ENCODE measurements at places on chromosomes 3 and 15. TPM values are rescaled to one million over a fixed set of nuclear protein-coding genes. Genes with fewer than 3 reads are reported as not detected.

DNA sequence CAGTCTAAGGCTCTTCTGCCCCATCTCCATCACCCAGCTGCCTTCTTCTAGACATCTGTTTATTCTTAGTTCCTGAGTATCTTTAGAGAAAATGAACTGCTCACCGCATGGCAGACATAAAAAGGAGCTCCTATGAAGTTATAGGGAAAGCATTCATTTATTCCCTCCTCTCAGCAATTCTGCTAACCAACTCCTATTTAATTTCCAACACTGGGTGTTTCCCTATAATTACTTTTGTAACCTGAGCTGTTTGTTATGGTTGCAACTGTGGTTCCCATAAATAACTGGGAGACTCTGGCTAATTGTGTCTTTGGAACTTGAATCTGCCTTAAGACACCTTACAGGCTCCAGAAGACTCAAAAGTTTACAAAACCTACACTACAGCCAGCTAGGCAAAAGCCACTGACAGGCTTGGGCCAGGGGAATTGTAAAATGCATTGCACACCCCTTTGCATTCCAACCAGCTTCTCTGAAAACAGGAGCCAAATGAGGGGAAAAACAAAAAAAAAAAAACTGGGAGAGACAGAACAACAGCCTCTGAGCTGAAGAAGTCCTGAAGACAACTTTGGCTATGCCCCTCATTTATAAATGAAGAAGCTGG is 231.5 kb upstream of the FEZF2 start:
- no peak for DNase-seq

GRCh38 chr15:76954744-76955143 is 23.2 kb downstream of the RCN2 start:
- no peak for DNase-seq

DNA sequence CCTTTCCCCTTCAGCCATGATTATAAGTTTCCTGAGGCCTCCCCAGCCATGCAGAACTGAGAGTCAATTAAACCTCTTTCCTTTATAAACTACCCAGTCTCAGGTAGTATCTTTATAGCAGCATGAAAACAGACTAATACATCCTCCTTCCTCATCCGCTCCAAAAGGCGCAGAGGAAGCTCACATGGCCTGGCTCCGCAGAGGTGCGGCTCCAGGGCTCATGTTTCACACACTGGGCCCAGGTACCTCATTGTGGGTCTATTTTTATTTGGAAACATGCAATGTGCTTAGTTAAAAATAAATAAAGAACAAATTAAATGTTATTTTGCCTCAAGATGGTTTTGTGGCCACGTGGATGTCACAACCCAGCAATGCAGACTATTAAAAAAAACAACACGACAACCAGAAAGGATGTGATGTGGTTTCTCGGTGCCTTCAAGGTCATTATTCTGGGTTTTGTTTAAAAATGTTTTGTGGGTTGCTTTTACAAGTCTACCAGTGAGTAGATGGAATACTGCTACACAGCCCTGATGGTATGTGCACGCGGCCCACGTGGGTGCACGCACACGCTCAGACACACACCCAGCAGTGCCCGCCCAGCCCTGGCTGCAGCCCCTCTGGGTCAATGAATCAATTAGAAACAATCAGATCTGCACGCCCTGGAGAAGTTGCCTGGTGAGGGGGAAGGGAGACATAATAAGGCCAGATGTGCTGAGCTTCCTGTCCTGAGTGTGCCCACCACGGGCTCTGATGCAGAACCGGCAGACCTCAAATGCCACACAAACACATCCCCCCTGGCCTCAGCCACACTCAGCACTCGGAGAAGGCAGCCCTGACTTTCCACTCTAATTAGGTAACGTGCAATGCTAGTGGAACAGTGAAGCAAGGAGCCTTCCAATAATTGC is 140.1 kb downstream of the ADAMTS17 start:
- no peak for DNase-seq

GRCh38 chr3:114645392-114645791 is 351.6 kb downstream of the TIGIT start:
- DNase-seq, result no peak

DNA sequence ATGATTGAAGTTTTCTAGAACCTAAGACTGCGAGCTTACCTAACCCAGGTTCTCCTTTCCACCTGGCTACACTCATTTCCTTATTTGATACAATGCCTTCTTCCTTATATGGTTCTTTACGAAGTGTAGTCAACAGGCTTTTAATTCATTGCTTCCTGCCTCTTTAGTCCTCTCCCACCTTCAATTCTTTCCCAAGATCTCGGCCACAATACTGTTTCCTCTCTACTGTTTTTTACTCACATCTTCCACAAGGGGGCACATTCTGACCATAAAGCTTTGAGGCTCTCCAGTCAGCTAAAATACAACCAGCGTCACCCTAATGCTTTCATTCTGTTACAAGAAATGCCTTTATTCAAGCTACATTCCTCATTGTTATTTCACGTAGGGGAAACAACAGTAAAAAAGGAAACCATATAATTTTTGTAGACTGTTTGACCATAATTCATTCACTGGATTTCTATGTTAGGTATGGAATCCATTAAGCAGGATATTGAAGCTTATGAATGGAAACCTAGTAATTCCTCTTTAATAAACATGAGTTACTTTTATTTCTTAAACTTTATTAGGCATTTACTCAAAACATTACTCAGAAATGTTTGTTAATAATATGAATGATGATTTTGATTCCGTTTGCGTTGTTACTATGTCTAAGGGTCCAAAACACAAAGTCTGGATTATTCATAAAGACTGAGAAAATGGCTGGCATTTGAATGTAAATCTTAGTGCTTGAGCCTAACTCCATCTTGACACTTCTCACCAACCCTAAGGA is 29.5 kb upstream of the VEPH1 start:
- no peak for DNase-seq

DNA sequence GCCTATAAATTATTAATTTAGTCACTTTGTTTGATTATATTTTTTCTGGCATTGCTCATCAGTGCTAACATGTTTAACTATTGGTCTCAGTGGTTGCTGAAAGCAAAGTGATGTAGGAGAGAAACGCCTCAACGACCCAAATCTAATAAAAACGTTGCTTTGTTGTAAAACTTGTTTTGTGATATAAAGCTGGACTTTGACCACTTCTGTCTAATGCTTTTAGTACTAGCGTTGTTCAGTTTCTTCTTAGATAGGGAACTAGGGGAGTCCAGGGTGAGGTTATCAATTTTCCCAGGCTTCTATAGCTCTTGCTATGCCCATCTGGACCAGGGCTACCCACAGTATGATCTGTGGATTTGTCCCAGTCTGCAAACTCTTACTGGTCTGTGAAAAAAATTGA is 80.6 kb upstream of the TBC1D5 start:
- DNase-seq, result no peak

- DNase-seq, result no peak
Observed at GRCh38 chr3:183537295-183537730, 18.2 kb downstream of the KLHL6 start.

GRCh38 chr15:43404130-43404529 is 33.2 kb downstream of the TUBGCP4 start:
- no peak for DNase-seq

DNA sequence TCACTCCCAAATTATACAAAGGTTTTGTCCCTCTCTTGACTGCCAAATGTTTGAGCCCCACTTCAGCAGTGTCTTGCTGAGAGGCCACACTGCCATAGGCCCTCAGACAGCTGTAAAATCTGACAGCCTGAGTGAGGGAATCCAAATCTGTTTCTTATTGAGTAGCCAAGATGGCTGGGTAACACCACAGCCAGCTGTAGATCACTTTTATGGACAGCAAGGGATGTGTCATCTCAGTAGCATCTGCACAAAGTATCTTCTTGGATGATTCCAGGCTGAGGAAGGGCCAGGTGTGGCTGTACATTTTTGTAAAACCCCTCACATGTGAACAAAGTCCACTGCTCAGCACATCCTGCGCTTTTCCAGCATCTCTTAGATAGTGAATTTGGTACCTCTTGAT is 237.0 kb upstream of the LRTM1 start:
- DNase-seq, result no peak

- no peak for DNase-seq
Observed at GRCh38 chr15:57859130-57859685, 152.7 kb downstream of the POLR2M start.

- no peak for DNase-seq
Observed at GRCh38 chr3:78402720-78403119, 1362.8 kb downstream of the ROBO2 start.

DNA sequence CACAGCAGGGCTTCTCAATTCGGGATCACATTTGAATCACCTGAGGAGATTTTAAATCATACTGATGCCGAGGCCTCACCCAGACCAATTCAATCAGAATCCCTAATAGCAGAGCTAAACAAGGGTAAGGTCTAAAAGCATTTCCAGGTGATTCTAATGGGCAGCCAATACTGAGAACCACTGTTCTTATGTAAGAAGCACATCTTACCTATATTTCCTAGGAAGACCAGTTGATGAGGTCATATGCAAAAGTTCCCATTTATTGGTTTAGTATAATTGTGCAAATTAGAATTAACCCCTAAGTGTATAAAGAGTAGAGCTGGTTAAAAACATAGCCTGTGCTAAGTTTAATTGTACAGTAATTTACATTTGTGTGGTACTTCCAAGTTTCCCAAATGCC is 2.1 kb downstream of the TIGIT start:
- no peak for DNase-seq

DNA sequence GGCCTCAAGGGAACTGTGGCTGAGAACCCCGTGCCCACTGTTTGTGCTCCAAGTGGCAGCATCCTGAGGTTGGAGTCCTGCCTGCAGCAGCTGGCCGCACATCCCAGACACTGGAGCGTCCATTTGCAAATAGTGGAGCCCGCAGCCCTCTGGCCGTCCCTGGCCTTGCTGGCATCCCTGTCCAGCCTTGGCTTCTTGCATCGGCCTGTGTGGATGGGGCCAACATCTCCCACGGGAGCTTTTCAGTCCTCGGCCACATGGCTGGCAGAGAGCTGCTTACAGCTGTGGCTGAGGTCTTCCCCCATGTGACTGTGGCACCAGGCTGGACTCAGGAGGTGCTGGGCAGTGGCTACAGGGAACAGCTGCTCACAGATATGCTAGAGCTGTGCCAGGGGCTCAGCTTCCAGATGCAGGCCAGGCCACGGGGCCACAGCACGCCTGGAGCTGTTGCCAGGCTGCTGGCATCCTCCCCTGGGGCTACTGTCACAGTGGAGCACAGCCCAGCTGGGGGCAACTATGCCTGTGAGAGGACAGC is 71.2 kb downstream of the FAM43A start:
- no peak for DNase-seq

DNA sequence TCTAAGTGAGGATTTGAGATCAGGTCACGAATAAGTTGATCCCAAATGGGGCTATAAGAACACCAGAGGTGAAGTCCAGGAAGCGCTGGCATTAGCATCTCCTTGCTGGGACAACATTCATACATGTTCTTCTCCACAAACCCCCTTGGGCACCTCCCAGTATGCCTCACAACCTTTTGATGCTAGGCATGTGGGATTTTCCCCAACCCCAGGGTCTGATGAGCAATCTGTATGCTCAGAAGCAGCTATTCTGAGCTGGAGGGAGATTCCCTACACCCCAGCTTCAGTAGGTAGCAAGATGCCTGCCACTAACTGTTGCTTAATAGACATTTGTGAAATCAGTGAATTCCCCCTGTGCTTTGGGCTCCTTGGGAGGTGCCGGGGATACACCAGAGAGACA is 32.2 kb downstream of the SLC6A11 start:
- no peak for DNase-seq

DNA sequence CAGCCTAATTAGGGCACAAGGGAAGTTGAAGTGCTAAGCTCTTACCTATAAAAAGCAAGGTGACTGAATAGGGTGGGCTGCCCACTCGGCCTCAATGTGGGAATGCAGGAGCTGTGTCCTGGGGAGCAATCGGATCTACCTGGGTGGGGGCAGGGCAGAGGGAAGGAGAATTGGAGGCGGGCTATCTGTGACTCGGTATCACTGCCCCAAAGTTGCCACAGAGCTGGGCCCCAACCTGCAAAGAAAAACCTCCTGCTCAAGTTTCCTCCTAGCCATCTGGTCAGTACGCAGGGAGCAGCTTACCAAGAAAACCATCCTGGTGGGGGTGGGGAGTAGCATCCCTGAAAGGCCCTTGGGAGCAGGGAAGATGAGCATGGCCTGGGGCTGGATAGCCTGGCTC is 10.7 kb downstream of the CIB2 start:
- DNase-seq, result no peak

DNA sequence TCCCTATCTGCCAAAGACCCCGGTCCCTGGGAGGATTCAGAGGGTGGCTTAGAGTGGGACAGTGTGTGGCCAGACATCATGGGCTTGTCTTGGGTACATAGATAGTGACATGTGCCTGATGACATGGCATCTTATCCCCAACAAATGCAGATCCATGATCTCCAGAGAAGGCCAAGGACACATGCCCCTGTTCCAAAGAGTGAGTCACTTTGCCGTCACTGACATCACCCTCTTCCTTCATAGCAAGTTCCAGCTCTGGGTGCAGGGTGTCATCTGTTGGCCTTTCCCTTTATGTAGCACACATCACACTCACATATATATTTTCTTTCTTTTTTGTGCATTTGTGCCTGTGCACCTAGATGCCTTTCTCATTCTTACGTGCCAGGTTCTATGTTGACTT is 350.5 kb downstream of the LRTM1 start:
- no peak for DNase-seq

- no peak for DNase-seq
Observed at GRCh38 chr3:143222981-143223380, 103.4 kb downstream of the CHST2 start.

DNA sequence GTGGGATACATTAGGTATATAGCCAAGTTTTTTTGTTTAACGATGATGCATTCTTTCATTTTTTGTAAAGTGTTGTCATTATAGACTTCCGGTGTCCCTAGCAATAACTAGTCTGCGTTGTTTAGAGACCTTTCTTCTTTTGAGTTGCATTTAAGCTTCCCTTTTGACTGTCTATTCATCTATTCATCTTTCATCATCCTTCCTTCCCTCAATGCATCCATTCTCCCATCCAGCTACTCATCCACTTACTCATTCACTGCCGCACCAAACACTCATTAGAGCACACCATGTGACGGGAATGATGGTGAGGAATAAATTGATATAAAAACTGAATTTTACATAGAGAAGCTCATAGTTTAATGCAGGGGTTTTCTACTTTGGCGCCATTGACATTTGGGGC is 32.9 kb downstream of the OR4F15 start:
- no peak for DNase-seq

DNA sequence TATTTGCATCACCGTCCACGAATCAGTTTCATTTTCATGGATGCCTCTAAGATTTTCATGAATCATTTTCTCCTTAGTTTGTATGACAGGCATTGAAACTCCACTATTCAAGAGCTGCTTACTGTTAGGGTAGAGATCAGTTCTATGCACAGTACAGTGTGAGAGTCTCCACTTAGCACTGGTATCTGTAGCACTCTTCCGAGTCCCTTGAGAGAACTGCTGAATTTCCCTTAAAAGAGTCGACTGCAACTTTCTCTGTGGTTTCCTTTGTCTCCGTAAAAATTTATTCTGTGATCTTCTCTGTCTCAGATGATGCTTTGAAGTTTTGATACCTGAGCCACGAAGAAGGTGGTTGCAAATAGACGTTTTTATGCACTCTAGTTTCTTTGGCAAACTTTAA is 14.8 kb downstream of the GTPBP8 start:
- DNase-seq, result no peak

GRCh38 chr3:197749315-197749600 is 425 bp upstream of the FYTTD1 start:
- DNase-seq, result no peak

The CCR4 gene
- 0.27 TPM for total RNA-seq

The SENP8 gene
- total RNA-seq, result 2.4 TPM

The ADCY5 gene
- 16.8 TPM for total RNA-seq

The MGA gene
- 55.5 TPM for total RNA-seq

The MESP2 gene
- 0.45 TPM for total RNA-seq

The ARNT2 gene
- 16.6 TPM for total RNA-seq

The EFCAB12 gene
- total RNA-seq, result 0.40 TPM

The IL1RAP gene
- total RNA-seq, result 21.4 TPM

The MYL3 gene
- 3.3 TPM for total RNA-seq

Data from sciatic nerve (tissue), 2 donors.